Kidney capillary endothelial cell (primary cell): ENCODE measurements at places on chromosomes 7 and 10.

GRCh38 chr10:52908478-52908877, 135.9 kb upstream of the MBL2 start:
- no peak for DNase-seq

DNA sequence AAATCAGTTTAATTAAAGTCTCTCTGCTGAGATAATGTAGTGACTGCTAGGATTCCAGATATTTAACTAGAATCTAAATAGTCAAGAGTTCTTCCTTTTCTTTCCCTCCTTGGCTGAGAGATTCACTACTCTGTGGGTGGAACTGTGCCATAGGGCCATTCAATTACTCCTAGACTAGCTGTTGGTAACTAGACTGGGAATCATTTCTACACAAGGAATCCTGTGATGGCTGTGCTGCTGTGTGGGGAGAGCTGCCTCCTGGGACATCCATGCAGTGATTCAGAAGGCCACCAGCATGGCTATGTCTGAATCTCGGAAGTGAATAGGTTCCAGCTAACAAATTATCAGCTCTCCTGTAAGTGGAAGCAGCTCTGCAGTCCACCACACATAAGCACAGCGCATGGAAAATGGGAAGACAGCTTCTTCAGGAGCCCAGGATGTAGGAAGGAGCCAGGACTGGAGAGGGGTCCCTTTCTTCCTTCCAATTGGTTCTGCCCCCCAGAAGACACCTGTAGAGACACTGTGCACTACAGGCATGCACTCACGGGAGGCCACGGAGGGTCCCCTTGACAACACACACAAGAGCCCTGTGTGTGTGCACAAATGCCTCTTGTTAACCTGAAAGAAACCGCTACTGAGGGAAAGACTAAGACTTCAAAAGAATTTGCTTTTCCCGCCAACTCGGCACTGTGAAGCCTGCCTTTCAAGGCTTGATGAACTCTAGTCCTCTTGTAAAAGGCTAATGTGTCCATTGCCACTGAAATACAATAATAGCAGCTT, 66.5 kb downstream of the SCRN1 start:
- no peak for DNase-seq

DNA sequence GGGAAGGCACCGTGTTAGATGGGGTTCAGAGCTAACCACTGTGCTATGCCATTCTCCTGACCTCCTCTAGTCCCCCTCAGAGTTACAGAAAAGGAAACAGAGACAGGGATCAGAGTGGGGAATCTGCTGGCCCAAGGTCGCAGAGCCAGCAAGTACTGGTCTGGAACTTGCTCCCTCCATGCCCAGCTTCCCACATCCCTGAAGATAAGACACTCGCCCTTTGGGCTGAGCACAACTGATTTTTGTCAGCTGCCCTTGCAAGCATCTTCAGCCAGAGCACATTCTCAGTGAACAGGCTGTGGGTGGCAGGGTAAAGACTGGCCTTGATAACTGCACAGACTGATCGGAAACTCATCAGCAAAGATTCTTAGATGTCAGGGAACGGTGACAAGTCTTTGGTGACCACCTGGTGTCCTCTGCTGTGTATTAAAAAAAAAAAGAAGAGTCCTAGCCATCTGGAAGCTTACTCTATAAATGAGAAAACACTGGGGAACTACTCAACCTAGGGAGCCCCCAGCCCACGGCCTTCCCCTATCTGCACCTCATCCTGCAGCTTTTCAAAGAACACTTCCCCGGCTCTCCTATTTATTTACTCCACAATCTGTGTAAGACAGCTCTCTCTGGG, 1.3 kb upstream of the SORBS1 start:
- no peak for DNase-seq

DNA sequence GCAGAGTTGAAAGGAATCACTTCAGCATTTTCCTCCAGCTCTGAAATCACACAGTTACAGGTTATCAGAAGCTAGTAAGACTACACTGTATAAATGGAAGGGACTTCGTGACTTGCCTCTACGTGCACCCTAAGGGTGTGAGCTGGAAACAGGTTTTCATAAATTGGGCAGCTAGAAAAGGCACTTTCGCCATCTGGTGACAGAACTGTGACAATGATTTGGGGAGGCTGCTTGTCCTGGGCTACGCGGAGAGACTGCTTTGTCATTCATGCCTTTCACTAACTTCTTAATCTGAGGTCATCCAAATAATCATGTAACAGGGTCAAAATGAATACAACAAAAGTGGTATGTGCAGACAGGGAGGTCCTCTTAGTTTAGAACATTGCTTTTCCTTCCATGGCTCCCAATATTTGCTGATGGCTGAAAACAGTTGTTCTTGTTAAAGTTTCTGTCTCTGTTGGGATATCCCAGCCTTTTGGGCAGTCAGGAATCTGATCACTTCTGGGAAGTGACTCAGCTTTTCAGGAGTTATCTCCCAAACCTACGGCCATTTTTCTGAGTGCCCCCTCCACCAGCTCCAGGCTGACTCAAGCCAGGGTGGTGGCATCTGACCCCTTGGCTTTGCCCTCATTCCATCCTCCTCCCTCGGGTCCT, 17.8 kb downstream of the VWC2 start:
- DNase-seq = no peak

DNA sequence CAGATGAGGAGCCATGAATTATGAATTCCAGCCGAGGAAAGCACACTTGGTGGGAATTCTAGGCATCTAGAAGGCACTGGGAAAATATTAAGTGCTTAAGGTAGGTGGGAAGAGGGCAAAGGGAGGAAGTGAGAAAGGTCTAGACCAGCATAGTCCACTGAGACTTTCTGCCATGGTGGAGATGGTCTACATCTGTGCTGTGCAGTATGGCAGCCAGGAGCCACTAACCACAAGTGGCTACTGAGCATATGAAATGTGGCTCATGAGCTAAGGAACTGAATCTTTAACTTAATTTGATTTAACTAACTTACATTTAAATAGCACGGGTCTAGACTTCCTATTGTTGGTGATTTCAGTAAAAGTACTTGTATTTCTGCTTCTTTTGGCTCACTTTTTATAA, 82.5 kb upstream of the SEM1 start:
- DNase-seq = no peak

GRCh38 chr10:50623663-50624412, at the start of gene SGMS1:
TSS of gene SGMS1 (minus strand) at chr10:50623956. CDS start at chr10:50344114, 279,842 bp downstream.
- peak; percentile 69 for DNase-seq

GRCh38 chr10:132355754-132356153, 23.8 kb downstream of the LRRC27 start:
- DNase-seq = no peak

GRCh38 chr10:35127289-35127891, 744 bp downstream of the CREM start:
- peak; percentile 33 for DNase-seq

GRCh38 chr10:106863549-106863948, 301.0 kb downstream of the SORCS1 start:
- no peak for DNase-seq

GRCh38 chr10:63605197-63605967, 84.2 kb downstream of the REEP3 start:
- DNase-seq = no peak

- DNase-seq = no peak
Observed at GRCh38 chr10:60908896-60909295, 35.1 kb downstream of the RHOBTB1 start.

- DNase-seq = no peak
Observed at GRCh38 chr7:37601321-37601720, 82.2 kb upstream of the GPR141 start.

- no peak for DNase-seq
Observed at GRCh38 chr10:123355748-123356481, 201.7 kb downstream of the BUB3 start.

DNA sequence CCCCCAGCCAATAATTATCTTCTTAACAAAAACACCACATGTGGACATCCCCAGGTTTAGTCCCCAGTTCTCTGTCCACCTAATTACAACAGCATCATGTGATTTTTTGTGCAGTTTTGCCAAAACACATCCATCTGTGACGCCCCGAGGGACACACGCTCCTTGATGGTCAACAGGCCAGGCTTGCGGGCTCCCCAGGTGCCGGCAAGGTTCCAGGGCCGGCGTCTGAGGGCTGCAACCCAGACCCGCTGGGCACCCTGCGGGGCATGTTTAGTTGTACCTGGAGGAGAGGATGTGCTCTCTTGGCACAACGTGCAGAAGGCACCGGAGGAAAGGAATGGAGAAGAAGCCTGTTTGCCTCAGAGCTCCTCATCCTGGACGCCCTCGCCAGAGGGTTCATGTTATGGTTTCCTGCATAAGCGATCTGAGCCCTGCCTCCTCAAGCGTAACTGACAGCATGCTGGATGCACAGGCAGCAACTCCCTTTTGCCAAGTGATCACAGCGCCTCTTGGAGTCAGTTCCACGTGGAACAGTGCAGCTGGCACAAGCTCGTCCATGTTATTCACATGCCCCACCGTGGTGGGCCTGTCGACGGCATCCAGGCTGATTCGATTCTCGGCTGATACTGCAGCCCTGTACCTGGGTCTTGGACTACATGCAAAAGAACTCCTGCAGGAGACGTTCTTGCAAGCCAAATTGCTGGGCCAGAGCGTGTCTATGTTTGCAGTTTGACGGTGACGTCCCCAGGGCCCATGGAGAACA, 41.6 kb downstream of the JAKMIP3 start:
- DNase-seq = no peak

GRCh38 chr7:80466636-80467035, 45.2 kb downstream of the GNAT3 start:
- no peak for DNase-seq

DNA sequence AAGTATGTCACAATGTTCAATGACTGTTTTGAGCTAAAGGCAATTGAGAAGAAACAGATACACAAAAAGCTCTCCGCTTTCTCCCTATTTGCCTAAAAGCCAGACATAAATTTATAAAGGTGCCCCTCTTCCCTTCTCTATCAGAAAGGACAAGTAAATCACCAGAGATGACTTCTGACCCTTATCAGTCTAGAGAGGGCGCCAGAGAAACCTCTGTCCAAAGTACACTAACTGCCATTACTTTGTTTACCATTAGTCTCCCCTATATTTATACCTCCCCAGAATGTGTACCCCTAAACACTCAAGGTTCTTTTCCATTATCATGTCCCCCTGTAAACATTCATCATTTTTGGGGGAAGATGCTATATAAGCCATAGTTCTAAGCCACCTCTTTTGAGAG, 49.3 kb downstream of the TPK1 start:
- no peak for DNase-seq

DNA sequence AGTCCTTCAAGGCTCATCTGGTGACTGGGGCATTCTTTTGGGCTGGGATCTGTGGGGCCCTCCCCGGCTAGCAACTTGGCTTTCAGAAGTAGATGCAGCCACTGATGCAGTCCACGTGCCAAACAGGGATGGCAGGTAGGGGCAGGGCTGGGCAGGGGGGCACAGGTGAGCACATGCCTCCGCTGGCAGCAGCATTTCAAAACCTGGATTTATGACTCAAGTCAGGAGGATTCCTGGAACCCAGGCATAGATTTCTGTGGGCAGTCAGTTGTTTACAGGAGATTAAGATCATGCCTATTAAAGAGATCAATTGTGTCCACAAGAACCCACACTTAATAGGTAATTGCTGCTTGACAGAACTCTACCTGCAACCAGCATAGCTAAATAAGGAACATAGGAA, 839 bp upstream of the HABP2 start:
- no peak for DNase-seq

GRCh38 chr7:45072131-45073030, 16.4 kb downstream of the NACAD start:
- no peak for DNase-seq

DNA sequence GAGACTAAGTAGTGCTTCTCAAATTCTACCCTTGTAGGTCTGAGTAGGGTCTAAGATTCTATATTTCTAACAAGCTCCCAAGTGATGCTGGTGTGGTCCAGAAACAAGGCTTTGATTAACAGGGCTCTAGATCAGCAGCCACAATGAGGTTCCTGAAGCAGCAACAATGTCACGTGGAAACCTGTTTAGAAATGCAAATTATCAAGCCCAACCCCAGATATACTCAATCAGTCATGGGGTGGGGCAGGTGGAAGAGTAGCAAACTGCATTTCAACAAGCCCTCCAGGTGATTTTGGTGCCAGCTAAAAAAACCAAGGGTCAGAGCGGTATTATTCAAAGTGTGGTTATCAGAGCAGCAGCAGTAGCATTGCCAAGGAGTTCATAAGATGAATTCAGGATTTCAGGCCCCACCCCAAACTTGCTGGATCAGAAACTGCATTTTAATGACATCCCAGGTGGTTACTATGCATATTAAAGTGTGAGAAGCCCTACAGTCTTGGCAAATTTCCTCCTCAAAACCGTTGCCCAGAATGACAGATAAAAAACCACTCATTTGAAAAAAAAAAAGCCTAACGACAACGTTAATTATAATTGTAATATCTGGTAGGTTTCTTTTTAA, 199.2 kb downstream of the AHR start:
- no peak for DNase-seq

- DNase-seq = no peak
Observed at GRCh38 chr7:19560111-19560883, 148.5 kb downstream of the POLR1F start.

DNA sequence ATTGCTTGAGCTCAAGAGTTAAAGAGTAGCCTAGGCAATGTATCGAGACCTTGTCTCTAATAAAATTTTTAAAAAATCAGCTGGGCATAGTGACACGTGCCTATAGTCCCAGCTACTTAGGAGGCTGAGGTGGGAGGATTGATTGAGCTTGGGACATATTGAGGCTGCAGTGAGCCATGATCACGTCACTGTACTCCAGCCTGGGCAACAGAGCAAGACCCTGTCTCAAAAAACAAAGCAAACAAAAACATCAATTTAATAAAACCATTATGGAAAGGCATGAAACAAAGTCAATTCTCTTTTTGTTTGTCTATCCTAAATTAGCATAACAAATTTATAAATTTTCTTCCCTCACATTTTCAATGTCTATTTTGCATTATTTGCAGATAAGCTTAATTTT, 108.4 kb downstream of the PHF14 start:
- DNase-seq = no peak

DNA sequence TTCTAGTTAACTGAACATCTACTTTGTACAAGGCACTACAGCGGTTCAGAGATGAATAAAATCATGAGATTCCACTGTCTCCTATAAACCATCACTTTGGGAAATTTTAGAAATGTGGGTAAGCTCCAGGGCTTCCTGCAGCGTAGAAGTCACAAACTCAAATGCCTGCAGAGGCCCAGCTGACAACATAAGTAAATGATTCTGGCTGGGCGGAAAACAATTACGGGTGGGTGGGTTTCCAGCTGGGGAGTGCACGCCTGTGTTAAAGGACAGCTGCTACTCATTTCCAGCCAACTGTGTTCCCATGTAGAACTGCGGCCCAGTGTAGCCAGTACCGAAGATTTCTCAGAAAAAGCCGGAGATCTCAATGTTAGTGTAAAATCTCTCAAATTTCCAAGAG, 69.5 kb upstream of the ATRNL1 start:
- no peak for DNase-seq

GRCh38 chr10:59857049-59857448, 49.3 kb downstream of the CCDC6 start:
- DNase-seq = no peak

DNA sequence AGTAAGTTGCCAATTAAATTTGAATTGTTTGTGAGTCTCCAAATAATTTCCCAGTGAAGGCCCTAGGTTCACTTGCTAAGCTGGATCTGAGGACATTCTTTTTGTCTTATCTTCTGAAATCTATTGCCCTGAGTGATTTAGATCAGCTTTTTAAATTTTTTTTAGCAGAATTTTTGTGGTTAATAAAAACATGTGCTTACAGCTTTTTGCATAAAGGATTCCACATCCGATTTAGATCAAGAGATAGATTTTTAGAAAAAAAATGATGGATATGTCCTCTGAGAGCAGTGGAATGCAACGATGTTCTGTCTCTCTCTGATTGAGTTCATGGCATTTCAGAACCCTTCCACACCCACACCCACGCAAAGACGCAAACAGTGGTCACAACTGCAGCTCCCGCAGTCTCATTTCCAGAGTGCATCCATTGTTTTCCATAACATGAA, 358.8 kb downstream of the SUGCT start:
- DNase-seq = no peak

- no peak for DNase-seq
Observed at GRCh38 chr7:51315393-51316261, 982 bp downstream of the COBL start.
